CD14-positive monocyte (primary cell): ENCODE measurements at places on chromosomes 3 and 15.

DNA sequence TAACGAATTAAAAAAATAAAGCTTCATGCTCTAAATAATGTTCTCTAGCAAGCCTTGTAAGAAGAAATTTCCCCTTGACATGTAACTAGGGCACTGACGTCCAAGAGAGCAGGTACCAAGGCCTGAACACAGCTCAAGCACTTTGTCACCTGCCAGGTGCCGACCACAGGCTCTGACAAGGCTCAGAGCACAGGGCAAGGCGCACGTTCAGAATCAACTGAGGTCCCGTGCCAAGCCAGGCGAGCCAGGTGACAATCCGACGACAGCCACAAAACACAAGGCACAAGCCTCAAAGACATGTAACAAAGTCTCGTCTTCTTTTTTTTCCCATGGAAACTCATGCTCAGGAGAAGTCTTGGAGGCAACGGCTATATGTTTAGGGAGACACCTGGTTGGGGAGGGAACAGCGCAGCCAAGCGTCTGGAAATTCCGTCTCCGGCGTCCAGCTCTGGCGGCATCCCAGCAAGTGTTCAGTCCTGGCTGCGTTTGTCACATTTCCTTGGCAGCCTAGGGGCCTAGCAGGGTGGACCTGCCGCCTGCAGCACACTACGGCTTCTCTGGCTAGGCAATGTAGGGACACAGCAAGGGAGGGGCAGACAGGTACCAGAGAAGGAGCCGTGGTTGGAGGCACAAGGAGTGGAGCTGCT is 76.7 kb downstream of the ADAMTS17 start:
- DNase-seq, result no peak

DNA sequence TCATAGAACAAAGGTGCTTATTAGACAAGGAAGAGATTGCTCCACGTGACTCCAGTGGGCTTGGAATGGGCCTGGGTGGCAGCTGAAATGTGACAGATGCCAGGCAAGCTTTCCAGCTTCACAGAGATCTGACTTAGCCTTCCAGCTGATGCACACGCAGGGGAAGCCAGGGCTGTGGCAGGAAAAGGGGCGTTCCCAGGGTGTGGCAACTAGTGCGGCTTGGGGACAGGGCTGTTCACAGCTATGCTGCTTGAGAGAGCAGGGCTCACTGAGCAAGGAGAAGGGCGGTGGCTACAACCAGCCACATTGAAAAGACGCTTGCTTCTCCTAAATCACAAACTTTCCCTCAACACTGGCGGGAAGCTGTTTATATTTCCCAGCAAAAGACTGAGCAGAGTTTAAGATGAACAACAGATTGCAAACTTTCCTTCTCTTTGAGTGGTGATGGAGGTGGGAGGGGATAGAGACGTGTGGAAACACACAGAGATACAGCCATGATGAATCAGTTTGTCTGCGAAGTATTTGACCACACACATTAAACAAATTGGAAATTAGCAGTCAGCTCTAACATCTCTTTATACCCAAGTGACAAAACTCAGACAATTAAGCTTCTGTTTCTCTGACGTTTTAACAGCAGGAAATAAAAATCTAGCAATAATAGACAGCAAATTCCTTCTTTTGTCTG is 127.5 kb downstream of the BDH1 start:
- DNase-seq, result peak; percentile 2

DNA sequence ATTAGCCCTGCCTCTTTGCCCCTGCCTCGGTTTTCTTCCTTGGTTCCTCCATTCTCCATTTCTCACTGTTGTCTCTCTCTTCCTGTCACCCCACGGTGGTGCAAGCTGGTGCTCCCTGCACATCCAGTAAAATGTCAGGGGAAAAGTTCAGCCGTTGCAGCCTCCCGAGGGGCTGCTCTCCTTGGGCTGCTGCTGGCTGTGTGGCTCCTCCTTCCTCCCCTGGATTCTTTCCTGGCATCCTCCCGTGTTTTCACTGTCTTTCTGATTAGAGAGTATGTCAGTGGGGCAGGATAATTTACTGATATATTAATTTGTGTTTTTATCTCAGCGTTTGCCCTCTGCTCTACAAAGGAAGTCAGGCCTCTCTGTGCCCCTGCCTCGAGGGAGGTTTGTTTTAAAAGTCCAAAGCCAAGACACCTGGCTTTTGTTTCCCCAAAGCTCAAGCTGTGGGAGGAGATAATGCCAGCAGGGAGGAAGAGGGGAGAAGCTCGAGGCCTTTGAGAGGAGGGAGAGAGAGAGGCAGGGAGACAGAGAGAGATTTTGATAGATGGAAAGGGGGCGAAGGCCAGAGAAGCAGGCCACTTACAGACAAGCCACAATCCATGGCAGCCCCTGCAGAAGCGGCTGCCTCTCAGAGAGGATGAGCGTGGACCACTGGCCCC is 150.3 kb upstream of the NR2F2 start:
- no peak for DNase-seq

DNA sequence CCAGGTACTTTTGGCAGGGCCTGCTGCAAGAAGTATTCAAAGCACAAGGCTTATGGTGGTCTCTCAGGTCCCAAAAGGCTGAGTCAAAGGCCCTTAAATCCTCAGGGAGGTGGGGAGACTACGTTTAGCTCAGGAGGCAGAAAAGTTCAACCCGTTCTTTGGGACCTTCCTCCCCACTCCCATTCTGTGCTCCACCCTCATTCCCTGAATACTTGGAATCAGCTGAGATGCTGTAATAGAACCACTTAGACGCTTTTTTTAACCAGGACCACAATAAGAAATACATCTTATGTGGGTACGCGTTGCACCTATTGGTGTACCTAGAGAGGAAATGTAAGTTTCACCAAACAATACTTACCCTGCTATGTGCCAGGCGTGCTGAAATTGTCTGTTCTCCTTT is 58.0 kb downstream of the FAM174B start:
- no peak for DNase-seq

DNA sequence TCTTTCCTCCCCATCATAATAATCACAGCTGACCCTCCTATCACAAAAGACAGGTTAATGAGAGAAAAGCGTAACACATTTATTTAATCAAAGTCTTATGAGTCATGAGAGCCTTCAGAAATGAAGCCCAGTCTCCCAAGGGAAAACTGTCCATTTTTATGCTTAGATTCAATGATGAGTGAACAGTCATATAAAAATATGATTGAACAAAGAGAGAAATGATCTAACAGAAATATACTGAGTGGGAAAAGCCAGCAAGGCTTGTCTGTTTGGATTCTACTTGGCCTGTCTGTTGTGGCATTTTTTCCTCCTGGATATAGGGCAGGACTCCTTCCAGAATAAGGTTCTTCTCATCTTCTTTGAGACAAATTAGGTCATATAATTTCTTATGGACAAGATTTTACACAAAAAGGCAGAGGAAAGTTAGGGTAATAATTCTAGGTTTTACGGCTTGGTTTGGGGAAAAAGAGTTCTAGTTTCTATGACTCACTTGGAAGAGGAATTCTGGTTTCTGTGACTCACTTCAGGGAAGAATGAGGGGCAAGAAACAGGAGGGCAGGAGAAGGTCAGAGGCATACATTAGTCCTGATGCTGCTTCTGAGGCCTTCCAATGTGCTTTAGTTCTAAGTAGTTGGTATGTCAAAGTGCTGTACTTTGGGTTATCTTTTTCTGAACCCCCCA is 534.2 kb downstream of the ZIC1 start:
- no peak for DNase-seq
